Activated T-cell treated with anti-CD3 and anti-CD28 coated beads, Interleukin-2, amount 50 U/mL, for 4 hours (primary cell): ENCODE measurements at places on chromosomes 3 and 15.
A peak's percentile ranks its signal among the peaks of the same experiment; 100 is the strongest.

GRCh38 chr15:66019368-66019767 lies 150.1 kb downstream of the RAB11A start:
- no peak for DNase-seq

- no peak for DNase-seq
These were observed 159.6 kb upstream of the GADL1 start for GRCh38 chr3:31054032-31054431.

DNA sequence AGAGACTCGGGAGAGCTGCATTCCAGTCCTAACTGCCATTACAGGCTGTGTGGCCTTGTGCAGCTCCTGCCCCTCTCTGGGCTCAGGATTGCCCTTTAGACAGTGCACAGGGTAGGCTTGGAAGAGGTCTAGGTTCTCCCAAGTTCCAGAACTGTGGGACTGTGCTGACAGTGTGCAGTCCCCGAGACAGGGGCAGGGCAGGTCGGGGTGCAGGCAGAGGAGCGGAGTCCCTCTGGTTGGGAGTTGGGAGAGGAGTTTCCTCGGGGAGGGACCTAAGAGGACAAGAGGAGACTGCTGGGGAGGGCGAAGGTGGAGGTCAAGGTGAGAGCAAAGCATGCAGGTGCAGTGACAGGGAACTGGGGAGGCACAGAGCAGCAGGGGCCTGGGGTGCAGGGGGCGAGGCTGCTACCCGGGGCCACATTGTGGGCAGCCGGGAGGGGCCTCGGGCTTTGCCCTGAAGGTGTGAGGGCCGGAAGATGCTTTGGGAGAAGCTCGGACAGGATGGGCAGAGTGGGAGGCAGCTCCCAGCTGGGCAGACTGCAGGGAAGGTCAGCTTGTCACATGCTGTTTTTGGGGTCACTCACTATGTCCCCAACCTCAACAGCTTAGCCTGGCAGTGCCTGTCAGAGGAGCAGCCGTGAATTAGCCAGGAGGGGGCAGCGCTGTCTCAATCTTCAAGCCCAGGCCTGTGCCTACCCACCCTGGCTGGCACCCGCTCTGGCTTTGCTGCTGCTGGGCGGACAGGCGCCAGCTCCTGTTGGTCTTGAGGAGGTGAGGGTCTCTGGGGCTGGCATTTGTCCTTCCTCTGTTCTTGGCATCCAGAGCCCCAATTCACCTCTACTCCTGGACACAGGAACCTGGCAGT lies 15.4 kb upstream of the CSPG4 start:
- peak; percentile 69 for DNase-seq

GRCh38 chr15:100041127-100041828 lies 300.5 kb downstream of the ADAMTS17 start:
- no peak for DNase-seq

- no peak for DNase-seq
These were observed 73.2 kb downstream of the AAGAB start for GRCh38 chr15:67181221-67181639.

DNA sequence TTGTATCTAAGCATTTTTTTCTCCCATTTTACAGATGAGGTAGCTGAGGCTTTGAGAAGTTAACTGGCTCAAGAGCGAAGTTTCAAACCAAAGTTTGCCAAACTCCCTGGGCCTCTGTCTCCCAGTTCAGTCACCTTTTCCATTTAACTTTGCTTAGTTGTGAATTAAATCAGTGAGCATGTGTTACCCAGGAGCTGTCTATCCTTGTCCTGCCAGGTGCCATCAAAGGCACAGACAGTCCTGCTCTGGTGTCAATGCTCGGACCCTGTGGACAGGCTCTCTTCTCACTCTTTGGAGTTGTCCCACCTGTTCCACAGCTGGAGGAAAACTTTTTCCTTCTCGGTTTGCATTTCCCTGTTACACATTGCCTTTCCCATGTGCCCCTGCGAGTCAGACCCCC lies 8.6 kb downstream of the EPHB1 start:
- DNase-seq, result no peak

DNA sequence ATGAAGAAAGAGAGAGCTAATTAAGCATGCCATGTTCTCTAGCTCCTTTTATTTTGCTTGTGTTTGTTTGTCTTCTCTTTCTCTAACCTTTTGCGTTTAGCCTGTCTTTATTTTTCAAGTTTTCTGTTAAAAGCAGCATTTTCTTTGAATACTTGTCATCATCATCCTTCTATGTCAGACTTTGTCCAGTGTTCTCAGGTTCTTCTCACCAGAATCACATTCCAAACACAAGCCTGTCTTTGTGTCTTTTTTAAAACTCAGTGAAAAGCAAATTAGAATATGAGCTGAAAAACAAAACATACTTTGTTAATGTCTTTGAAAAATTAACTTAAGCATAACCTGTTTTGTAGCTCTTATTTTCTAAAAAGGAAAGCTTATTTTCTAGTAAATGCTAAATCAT lies 62.4 kb downstream of the LEKR1 start:
- no peak for DNase-seq
